ENCODE measurements at places on chromosomes 3 and 15. TPM values are rescaled to one million over a fixed set of nuclear protein-coding genes. Genes with fewer than 3 reads are reported as not detected.

The NAALADL2 gene
- total RNA-seq: 2.4 TPM

The LRRK1 gene
- 9.8 TPM for total RNA-seq

The SLC51B gene
- total RNA-seq: 0.65 TPM

The HESX1 gene
- total RNA-seq: not detected

The ZNF770 gene
- total RNA-seq: 28.3 TPM

The TIGIT gene
- not detected for total RNA-seq

The THBS1 gene
- total RNA-seq: 241 TPM

The TRH gene
- total RNA-seq: not detected

The IVD gene
- total RNA-seq: 30.5 TPM

The GPR176 gene
- 47.6 TPM for total RNA-seq

The SCG5 gene
- 24.4 TPM for total RNA-seq

The TRIM42 gene
- not detected for total RNA-seq

The TRIM59 gene
- total RNA-seq: 24.8 TPM

The ACTL6A gene
- total RNA-seq: 64.4 TPM

The SLC41A3 gene
- 53.4 TPM for total RNA-seq

The MCTP2 gene
- 2.2 TPM for total RNA-seq

The AZI2 gene
- total RNA-seq: 140 TPM

The TMCC1 gene
- 7.1 TPM for total RNA-seq

The FILIP1L gene
- 42.7 TPM for total RNA-seq

The THSD4 gene
- total RNA-seq: 2.6 TPM

The HTR3E gene
- not detected for total RNA-seq

The FAM240A gene
- total RNA-seq: not detected

The UBAP1L gene
- 2.5 TPM for total RNA-seq

The SLC25A26 gene
- 20.6 TPM for total RNA-seq

The CX3CR1 gene
- total RNA-seq: 0.08 TPM

The ACAD9 gene
- 21.2 TPM for total RNA-seq

The UNC13C gene
- total RNA-seq: not detected

The SERPINI2 gene
- not detected for total RNA-seq

The CASR gene
- not detected for total RNA-seq

The DISP2 gene
- 0.08 TPM for total RNA-seq

The CPNE9 gene
- not detected for total RNA-seq

The KBTBD13 gene
- total RNA-seq: 0.13 TPM

The PEX11A gene
- 2.1 TPM for total RNA-seq

The ABCC5 gene
- total RNA-seq: 9.7 TPM

The ARHGEF26 gene
- total RNA-seq: 4.6 TPM

The KNL1 gene
- total RNA-seq: 7.9 TPM

The ROBO2 gene
- total RNA-seq: 9.6 TPM

The GADL1 gene
- not detected for total RNA-seq

The VWA5B2 gene
- total RNA-seq: not detected

The FBXO40 gene
- total RNA-seq: not detected

The ROPN1 gene
- not detected for total RNA-seq

The CLDN11 gene
- 386 TPM for total RNA-seq

The SAMMSON gene
- not detected for total RNA-seq

The GHSR gene
- total RNA-seq: not detected

The DLG1 gene
- total RNA-seq: 53.4 TPM

The LRTM1 gene
- total RNA-seq: not detected

The CCR5 gene
- total RNA-seq: not detected

The PPP2R3A gene
- total RNA-seq: 8.5 TPM

The PIF1 gene
- total RNA-seq: 6.2 TPM

The SLC33A1 gene
- total RNA-seq: 27.2 TPM

The SETMAR gene
- total RNA-seq: 14.1 TPM

The KNG1 gene
- total RNA-seq: not detected

The HRG gene
- total RNA-seq: not detected

The CHRNA3 gene
- total RNA-seq: not detected
